Activated CD4-positive, alpha-beta memory T cell treated with anti-CD3 and anti-CD28 coated beads, Interleukin-2, amount 10 ng/mL, durations not matched to agents 7 days and 5 days (primary cell): ENCODE measurements at places on chromosomes 2 and 18.

DNA sequence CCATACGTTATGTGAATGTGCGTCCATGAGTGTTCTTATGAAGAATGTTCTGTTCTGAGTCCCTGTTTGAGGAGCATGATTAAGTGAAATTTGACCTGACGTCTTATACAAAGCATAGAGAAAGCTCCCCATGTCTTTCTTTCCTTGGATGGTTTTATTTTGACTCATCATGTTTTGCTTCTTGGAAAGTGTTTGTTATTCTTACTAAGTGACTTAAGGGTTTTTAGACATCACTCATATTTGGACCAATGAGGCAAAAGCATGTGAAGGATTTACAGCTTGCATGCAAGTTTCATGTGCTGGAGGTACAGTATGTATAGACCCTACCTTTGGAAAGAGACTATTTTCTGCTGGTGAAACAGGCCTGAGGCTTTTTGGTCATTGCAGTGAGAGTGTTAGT is 33.5 kb upstream of the ZEB2 start:
- DNase-seq, result no peak

DNA sequence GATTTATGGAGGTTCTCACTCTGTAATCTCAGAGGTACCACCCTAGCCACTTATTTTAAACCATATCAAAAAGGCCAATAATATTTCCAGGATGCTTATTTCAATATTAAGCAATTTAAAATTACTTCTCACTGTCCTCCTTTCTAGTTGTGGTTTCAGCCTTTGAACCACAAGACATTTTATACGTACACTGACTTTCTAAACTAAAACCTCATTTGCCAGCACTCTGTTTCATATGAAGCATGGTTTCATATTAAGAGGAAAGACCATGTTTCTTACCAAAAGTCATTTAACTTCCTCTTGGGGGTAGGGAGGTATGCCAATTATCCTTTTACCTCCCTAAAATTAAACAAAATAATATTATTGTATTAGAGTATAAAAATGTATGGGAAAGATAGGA is 399.8 kb downstream of the CDH7 start:
- DNase-seq, result no peak

- DNase-seq, result no peak
Measured at GRCh38 chr2:123913143-123913735, 111.8 kb upstream of the CNTNAP5 start.

DNA sequence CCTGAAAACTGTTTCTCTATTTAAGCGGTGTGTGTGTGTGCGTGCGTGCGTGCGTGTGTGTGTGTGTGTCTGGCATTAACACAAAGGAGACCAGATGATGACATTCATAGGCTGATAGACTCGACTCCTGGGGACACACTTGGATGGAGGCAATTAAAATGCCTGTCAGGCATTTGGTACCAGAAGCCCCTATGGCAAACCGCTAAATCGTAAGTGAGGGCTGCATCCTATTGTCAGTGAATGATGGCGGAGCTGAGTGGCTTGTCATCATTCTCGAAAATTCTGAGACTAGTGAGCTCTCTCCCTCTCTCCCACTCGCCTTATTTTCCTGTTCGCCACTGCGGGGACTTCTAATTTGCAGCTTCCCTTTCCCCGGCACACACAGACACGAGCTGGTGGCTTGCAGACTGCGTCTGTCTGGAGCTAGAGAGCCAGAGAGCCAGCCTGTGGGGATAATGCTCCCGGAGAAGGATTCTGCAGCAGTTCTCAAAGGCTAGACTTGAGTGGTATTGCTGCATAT is 155.4 kb downstream of the MAP2 start:
- no peak for DNase-seq

GRCh38 chr2:1863386-1863785 is 119.1 kb upstream of the PXDN start:
- no peak for DNase-seq

DNA sequence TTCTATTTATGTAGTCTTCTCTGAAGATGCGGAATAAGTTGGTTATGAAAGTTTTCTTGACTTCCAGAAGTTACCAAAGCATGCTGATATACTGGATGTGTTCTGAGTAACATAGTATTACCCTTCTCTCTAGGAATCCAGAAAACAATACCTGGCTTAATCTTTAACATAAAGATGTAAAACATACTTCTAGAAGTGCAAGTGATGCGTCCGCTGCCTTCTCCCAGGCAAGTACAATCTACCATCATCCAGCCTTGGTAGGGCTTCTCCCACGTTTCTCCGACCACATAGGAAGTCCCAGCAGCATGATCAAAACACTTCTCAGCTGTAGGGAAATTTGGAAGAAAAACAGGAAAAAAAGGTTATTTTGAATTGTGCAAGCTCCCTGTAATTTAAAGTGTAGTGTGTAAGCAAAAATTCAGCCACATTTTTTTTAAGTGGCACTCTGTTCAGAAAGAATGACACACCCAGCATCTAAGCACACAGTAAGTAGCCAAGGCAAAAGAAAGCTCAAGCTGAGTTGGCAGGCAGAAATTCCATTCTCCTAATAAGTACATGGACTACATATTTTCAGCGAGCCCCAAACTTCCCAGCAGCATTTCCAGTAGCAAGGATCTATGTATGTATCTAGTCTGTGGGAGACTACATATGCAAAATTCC is 5.2 kb downstream of the FN1 start:
- no peak for DNase-seq
